Aortic smooth muscle cell (primary cell): ENCODE measurements at places on chromosomes 4 and X. TPM values are rescaled to one million over a fixed set of nuclear protein-coding genes. Genes with fewer than 3 reads are reported as not detected.

The PARM1 gene
- 3.2 and 7.8 TPM in 2 replicates for total RNA-seq

The STK32B gene
- 4.1 and 4.6 TPM in 2 replicates for total RNA-seq

The SYNPO2 gene
- total RNA-seq: 1.6 and 2.4 TPM in 2 replicates

The STPG2 gene
- 0.06 and 0.13 TPM in 2 replicates for total RNA-seq

The FHIP1A gene
- under 0.01 TPM in 1 of 2 replicates, not detected in the other for total RNA-seq

The CT45A2 gene
- not detected in 2 replicates for total RNA-seq

The C4orf50 gene
- total RNA-seq: not detected in 2 replicates

The AMMECR1 gene
- 8.7 and 10.6 TPM in 2 replicates for total RNA-seq

The ATP6AP1 gene
- 55.6 and 70.9 TPM in 2 replicates for total RNA-seq

The WDFY3 gene
- total RNA-seq: 58.9 and 73.8 TPM in 2 replicates

The MAML3 gene
- total RNA-seq: 0.92 and 0.93 TPM in 2 replicates

The TKTL1 gene
- not detected in 2 replicates for total RNA-seq

The TLL1 gene
- total RNA-seq: under 0.01 TPM in 1 of 2 replicates, not detected in the other

The FGF2 gene
- total RNA-seq: 33.0 and 44.7 TPM in 2 replicates

The CDKL2 gene
- 0.26 and 0.44 TPM in 2 replicates for total RNA-seq
